ENCODE measurements at places on chromosomes 16 and 17.
A peak's percentile ranks its signal among the peaks of the same experiment; 100 is the strongest.

- DNase-seq = no peak
Observed at GRCh38 chr16:11670171-11671131, 2.2 kb downstream of the SNN start.

GRCh38 chr17:48037838-48038323, 284 bp upstream of the COPZ2 start:
- no peak for DNase-seq

DNA sequence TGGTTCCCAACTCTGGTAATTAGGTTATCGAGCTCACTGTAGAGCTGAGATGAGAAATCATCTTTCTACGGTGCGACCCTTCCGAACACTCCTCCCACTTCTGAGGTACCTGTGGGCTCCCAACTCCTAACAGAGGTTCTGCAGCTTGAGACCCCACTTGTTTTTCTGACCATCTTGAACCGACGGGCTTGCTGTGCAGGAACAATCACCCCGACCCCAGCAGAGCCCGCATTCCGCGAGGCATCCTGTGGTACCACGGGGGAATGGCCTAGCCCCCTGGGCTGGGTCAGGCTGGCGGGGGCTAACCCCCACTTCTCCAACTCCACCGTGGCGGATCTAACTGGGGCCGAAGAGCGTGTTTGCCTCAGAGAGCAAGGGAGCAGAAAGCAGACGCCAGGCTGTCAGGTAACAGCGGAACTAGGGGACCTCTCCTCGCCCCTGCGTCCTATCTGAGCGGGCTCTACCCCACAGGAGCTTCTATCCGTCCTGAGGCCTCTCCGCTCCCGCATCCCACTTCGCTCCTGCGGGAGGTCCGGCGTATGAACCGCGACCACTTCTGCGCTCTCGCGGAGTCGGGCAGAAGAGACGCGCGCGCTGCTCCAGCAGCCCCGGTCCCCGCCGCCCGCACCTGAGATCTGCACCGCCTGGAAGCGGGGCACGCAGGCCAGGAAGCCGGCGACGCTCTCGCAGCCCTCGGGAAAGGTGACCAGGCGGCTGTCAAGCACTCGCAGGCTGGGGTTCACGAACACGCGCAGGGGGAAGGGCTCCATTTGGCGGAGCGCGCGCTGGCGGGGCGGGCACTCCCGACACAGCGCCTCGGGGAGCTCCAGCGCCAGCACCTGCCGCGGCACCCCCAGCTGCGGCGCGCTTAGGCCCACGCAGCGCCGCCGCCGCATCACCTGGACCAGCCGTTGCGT, 761 bp downstream of the PDF start:
- peak; percentile 30 for DNase-seq

DNA sequence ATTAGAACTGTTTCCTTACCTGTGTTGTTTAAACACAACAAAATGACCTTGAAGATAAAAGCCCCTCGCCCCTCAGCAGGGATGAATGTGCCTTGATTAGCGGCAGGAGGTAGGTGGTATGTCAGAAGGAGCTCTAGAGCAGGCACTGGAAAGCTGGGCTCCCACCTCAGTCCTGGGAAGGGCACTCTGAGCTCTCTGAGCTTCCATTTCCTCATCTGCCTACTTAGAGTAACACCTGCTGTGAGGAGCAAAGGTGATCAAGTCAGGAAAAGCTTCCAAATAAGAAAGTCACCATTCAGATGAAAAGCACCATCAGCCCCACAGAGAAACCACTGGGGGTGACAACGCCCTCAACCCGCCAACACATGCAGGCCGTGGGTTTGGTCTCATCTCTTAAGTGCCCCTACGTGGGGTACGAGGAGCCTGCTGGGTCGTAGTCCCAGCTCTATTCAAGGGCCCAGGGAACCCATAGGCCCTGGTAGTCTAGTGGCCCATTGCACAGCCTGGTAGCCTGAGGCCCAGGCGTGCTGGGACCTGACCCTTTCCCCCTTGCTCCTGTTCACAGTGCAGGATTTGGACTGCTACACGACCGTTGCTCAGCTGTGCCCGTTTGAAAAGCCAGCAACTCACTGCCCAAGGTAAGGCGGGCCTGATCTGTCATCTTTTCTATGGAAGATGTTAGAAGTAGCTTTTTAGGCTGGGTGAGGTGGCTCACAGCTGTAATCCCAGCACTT, 57.3 kb downstream of the CRISPLD2 start:
- no peak for DNase-seq

GRCh38 chr17:27848931-27849330, 44.2 kb downstream of the LYRM9 start:
- no peak for DNase-seq

Data from posterior cingulate gyrus (tissue), 11 donors.